ENCODE measurements at places on chromosomes 7 and 10. TPM values are rescaled to one million over a fixed set of nuclear protein-coding genes. Genes with fewer than 3 reads are reported as not detected.

STAG3 gene
- total RNA-seq, result 38.8 TPM

FOXP2 gene
- not detected for total RNA-seq

KAZALD1 gene
- not detected for total RNA-seq

HMX2 gene
- total RNA-seq, result not detected

EPO gene
- total RNA-seq, result not detected
